Bone marrow (tissue), 2 donors: ENCODE measurements at places on chromosomes 2 and 18.

- no peak for DNase-seq
Observed at GRCh38 chr18:62526098-62527025, 3.5 kb downstream of the ZCCHC2 start.

DNA sequence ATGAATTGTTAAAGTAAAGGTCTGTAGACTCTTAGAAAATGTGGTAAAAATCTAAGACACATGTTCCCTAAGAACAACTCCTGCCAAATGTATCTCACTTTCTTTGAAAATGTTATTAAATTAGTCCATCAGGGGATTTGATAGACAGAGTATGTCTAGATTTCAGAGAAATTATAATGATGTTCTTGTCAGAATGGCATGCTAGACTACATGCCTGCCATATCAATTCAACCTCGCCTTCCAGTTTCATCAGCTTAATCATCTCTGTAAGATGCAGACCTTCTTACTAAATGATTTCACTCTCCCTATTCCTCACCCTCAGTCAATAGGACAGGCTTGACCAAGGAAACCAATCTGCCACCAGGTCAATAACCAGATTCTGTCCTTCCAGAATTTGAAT is 368.4 kb downstream of the TXNL1 start:
- DNase-seq: no peak

DNA sequence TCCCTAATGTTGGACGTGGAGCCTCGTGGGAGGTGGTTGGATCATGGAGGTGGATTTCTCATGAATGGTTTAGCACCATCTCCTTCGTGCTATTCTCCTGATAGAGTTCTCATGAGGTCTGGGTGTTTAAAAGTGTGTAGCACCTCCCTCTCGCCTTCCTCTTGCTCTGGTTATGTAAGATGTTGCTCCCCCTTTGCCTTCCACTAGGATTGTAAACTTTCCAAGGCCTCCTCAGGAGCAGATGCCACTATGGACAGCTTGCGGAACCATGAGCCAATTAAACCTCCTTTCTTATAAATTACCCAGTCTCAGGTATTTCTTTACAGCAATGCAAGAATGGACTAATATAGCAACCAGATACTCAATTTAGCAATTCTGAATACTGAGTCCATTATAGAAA is 82.4 kb upstream of the PELI1 start:
- DNase-seq: no peak

GRCh38 chr2:216885117-216885553 is 25.3 kb upstream of the TNP1 start:
- no peak for DNase-seq

- no peak for DNase-seq
Observed at GRCh38 chr18:12645751-12646203, 12.1 kb downstream of the SPIRE1 start.

- DNase-seq: no peak
Observed at GRCh38 chr2:7023542-7023941, 106.3 kb downstream of the RNF144A start.

DNA sequence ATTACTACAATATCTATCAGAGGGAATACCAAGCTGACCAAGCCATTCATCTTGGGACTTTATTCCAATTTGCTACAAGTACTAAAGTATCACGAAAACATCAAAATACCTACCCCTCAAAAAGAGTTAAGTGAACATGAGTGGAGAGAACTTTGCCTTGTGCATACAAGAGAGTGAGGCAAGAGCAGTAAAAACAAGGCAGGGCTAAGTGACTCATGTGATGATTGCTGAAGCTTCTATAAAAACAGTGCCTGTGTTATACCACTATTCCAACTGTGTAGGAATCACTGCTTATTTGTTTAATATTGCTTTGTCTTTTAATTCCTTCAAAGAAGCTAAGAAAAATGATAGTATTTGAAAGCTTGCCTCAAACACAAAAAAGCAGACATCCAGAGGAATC is 61.2 kb downstream of the FARSB start:
- no peak for DNase-seq

GRCh38 chr2:168427451-168427850 is 28.6 kb upstream of the CERS6 start:
- DNase-seq: no peak

DNA sequence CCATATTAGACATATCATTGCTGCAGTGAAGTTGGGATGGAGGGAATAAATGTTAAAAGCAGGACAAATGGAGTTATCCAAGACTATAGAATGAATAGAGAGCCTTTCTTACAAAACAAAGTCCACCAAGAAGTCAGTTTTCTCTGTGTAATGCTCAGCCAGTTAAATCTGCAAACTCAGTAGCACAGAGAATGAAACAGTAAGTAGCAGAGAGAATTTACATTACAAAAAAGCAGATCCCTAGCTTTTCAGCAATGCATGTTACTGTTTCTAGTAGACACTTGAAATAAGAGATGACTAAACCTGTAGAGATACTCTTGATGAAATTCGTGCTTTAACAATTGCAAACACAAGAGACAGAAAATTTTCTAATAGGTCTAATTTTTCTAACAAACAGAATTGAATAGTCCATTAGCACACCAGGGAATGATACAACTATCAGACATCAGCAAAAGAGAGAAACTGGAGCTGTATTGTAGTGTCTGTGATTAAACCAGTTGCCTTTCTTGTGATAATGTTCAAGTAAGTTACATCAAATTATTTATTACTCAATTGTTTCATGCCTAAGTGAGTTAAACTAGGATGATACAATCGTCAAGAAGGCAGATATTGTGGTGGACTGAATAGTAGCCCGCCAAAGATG is 322.2 kb upstream of the DDX18 start:
- DNase-seq: no peak

- DNase-seq: no peak
Observed at GRCh38 chr2:203682688-203683130, 23.7 kb upstream of the CD28 start.

GRCh38 chr2:238875471-238876231 is 27.8 kb downstream of the TWIST2 start:
- DNase-seq: no peak

GRCh38 chr18:46313521-46313920 is 209.3 kb downstream of the HAUS1 start:
- no peak for DNase-seq

GRCh38 chr2:60852282-60852860 is 29.0 kb upstream of the REL start:
- no peak for DNase-seq

- no peak for DNase-seq
Observed at GRCh38 chr2:86543793-86544192, 19.4 kb downstream of the CHMP3 start.

GRCh38 chr2:59277671-59278070 is 1036.5 kb upstream of the FANCL start:
- no peak for DNase-seq

DNA sequence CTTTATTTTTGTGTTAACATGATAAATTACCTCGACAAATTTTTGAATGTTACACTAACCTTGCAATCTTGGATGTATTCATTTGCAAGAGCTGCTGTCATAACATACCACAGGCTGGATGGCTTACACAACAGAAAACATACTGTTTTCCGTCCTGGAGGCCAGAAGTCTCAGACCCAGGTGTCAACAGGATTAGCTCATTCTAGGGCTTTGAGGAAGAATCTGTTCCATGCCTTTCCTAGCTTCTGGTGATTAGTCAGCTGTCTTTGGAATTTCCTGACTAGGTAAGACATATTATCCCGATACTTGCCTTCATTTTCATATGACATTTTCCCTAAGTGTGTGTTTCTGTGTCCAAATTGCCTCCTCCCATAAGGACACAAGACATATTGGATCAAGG is 188.6 kb upstream of the CDH19 start:
- no peak for DNase-seq

- no peak for DNase-seq
Observed at GRCh38 chr2:235458839-235459273, 35.0 kb upstream of the AGAP1 start.

DNA sequence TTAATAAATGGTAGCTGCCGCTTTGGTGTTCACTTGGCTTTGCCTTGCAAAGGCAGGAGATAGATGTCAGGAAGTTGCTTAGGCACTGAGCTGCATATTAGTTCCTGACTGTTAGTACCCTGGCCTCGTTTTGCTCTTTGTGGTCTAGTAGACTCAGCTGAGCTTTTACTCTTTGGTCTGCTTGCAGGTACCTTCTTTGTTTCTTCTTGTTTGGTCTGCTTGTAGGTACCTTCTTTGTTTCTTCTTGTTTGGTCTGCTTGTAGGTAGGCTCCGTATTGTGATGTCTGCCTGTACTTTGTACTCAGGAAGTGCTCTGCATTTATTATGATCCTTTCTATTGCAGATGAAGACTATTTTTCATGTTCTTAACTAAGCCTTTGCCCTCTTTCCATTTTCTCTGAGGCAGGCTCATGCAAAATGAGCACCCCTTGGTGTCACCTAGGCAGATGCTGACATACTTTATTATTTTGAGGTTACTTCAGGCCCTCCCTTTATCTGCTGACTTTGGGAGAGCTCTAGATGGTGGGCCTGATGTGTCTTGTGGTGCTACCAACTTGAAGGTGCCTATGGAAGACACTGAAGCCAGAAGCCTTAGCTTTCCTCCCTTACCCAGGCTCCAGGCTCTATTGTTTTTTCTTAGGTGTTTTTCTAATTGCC is 6.0 kb downstream of the RPIA start:
- no peak for DNase-seq

- no peak for DNase-seq
Observed at GRCh38 chr2:17107151-17107550, 411.1 kb downstream of the RAD51AP2 start.

- no peak for DNase-seq
Observed at GRCh38 chr2:84995826-84996225, 24.9 kb downstream of the KCMF1 start.

GRCh38 chr18:57881818-57882413 is 78.8 kb upstream of the ATP8B1 start:
- DNase-seq: peak; percentile 19

- DNase-seq: no peak
Observed at GRCh38 chr2:207531032-207531952, 1.5 kb downstream of the CREB1 start.

DNA sequence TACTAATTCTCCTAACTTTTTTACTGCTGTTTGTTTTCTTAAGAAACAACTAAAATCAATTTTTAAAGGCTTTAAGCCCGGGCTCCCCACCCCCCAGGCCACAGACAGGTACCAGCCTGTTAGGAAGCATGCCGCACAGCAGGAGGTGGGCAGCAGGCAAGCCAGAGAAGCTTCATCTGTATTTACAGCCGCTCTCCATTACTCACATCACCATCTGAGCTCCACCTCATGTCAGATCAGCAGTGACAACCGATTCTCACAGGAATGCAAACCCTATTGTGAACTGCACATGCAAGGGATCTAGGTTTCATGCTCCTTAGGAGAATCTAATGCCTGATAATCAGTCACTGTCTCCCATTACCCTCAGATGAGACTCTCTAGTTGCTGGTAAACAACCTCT is 517.0 kb downstream of the NRXN1 start:
- DNase-seq: no peak
